ENCODE measurements at places on chromosomes 2 and 18.
A peak's percentile ranks its signal among the peaks of the same experiment; 100 is the strongest.

DNA sequence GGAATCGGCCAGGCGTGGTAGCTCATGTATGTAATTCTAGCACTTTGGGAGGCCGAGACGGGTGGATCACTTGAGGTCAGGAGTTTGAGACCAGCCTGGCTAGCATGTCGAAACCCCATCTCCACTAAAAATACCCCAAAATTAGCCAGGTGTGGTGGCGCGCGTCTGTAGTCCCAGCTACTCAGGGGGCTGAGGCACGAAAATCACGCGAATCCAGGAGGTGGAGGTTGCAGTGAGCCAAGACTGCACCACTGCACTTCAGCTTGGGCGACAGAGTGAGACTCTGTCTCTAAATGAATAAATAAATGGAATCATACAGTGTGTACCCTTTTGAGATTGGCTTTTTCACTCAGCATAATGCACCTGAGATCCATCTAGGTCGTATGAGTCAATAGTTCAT is 19.4 kb upstream of the TTC39C start:
- DNase-seq: no peak

- no peak for DNase-seq
These were observed 31.8 kb downstream of the TBC1D8 start for GRCh38 chr2:101119431-101119830.

DNA sequence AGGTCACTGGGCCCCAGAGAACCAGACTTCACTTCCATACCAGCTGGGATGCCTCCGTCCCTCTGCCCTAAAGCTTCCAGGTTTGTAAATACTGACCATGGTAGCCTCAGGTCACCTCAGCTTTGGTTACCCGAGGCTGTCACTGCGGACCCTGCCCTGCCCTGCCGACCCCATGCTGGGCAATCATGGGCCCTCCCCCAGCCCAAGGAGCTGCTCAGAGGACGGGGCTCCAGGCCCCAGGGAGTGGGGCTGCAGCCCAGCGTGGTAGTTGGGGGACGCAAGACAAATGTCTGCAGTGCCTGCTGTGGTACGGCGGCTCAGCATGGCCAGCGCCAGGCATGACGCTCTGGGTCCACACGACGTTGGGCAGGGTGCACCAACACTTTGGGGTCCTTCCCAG is 25.3 kb downstream of the RAMP1 start:
- no peak for DNase-seq

DNA sequence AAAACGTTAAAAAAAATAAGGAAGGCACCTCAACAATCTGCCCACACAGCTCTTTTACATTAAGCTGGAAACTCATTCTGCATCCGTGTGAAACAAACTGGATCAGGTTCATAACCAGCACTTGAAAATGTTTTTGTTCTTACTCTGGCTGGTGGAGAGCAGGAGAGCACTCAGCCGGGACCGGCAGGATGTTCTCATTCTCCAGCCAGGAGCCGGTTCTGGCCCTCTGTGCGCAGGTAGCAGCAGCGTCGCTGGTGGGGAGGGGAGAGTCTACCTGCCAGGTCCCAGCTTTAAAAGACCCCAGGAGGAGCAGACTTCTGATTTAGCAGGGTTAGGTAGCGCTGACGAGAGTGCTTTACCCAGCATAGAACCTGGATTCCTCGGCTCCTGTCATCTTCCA is 834.9 kb upstream of the SALL3 start:
- DNase-seq: no peak

DNA sequence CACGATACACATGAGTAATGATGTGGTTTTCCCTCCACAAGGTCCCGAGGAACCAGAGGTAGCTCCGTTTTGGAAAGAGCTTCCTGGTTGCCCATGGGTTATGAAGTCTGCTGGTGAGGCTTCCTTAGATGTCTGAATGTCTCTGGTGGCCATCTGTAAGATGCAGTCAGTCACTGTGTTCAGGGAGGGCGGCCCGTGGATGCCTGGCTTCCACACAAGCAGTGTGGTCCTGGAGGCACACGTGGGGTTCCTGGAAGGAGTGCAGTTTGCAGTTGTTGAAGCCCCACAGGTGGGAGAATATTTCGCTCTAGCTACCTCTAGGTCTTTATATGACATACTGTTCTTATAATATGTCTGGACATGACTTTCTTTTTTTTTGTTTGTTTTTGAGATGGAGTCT is 209.0 kb downstream of the FAM210A start:
- no peak for DNase-seq

DNA sequence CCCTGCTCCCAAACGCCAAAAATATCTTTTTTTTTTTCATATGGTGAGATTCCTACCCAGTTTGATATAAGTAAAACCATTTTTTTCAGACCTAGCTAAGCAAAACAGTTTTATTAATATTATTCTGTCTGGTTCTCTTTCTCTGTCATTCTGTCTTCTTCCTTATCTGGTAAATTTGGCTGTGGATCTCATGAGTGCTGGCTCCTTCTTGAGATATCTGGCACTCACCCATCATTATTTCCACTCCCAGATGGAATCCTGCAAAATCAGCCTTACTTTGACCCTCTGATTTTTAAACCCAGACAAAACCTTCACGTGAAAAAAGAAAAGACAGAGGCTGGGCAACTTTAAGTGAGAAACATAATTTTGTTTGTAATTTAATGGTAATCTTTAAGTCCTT is 373.6 kb downstream of the NYAP2 start:
- no peak for DNase-seq

DNA sequence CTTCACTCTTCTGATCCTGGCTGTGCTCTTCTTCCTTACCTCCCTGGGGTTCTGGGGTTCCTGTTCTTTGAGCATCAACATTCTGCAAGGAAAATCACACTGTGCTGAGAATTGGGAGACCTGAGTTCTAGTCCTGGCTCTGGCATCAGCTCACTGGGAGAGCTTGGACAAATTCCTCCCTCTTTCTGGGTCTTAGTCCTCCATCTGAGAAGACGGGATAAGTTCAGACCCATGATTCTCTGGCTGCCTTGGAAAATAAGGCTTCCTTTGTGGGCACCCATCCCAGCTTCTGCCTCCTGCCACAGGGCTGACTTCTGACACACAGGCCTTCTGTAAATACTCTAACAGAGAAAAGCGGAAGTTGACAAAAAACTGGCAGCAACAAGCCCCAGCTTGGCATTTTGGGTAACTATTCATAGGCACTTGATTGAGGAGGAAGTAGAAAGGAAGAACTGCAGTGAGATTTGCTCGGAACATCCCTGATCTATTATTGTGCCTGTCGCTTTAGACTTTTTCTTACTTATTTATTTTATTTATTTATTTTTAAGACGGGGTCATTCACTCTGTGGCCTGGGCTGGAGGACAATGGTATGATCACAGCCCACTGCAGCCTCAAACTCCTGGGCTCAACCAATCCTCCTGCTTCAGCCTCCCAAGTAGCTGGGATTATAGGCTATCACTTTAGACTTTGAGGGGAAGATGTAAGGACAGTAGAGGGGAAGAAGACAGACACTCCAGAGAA is 7.9 kb downstream of the PCBP1 start:
- DNase-seq: peak; percentile 38

- no peak for DNase-seq
These were observed 41.5 kb downstream of the CWC22 start for GRCh38 chr2:179965291-179966258.

DNA sequence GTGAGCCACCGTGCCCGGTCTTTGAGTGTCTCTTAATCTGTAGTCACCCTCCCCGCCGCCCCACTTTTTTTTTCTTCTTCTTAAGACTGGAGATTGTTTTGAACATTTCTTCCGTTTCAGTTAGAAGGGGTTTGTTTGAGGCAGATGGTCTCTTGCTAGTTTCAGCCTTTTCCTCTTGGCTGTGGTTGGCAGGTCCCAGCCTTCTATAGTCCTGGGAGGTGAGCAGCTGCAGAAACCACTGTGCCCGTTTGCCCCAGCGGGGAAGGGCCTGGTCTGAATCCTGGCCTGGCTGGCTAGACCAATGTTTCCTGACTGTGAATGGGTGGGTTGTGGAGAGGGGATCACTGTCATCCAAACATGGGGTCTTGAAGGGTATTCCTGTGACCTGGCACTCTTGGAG is 30.1 kb upstream of the MCFD2 start:
- DNase-seq: no peak

DNA sequence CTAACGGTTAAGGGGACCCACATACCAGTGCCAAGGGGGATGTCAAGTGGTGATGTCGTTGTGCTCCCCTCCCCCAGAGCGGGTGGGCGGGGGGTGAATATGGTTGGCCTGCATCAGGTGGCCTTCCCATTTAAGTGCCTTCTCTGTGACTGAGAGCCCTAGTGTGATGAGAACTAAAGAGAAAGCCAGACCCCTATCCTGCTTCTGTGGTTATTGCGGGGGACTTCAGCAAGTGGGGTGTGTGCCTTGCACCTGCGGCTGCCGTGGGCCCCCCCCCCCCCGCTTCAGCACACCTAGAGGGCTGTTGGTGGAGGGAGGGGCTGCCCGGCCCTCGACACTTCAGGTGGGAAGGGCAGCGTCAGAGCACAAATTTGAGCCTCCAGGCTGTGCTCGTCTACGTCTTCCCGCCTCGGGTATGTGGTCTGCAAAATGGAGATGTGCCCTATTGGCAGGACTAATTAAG is 6.1 kb downstream of the CTDSP1 start:
- DNase-seq: no peak

DNA sequence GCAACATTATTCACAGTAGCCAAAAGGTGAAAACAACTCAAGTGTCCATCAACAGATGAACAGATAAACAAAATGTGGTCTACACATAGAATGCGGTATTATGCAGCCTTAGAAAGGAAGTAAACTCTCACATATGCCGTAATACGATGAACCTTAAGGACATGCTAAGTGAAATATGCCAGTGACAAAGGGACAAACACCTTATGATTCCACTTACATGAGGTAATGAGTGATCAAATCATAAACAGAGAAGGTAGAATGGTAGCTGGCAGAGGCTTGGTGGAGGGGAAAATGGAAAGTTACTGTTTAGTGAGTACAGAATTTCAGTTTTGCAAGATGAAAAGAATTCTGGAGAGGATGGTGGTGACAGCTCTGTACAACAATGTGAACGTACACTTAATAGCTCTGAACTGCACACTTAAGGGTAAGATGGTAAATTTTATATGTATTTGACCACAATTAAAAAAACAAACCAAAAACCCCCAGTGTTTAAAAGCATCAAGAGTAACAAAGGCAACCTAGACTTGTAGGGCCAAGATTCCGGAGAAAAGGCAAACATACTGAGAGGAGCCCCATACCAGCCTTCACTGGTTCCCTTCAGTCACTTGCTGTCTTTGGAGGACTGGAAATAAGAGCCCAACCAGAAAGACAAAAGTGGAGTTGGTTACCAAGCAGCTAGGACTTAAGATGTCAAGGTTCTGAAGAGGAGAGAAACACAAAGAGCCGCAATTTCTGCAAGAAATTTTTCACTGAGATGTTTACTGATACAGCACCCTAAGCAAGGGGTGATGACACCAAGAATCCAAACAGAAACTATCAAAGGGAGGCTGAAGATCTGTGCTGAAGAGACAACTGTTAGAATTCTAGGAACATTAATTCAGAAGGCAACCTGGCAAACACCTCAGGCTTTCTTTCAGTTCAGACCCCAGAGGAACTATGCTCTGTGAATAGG is 61.3 kb downstream of the CUL3 start:
- DNase-seq: no peak

- no peak for DNase-seq
These were observed 90.5 kb downstream of the ASAP2 start for GRCh38 chr2:9297156-9297555.

DNA sequence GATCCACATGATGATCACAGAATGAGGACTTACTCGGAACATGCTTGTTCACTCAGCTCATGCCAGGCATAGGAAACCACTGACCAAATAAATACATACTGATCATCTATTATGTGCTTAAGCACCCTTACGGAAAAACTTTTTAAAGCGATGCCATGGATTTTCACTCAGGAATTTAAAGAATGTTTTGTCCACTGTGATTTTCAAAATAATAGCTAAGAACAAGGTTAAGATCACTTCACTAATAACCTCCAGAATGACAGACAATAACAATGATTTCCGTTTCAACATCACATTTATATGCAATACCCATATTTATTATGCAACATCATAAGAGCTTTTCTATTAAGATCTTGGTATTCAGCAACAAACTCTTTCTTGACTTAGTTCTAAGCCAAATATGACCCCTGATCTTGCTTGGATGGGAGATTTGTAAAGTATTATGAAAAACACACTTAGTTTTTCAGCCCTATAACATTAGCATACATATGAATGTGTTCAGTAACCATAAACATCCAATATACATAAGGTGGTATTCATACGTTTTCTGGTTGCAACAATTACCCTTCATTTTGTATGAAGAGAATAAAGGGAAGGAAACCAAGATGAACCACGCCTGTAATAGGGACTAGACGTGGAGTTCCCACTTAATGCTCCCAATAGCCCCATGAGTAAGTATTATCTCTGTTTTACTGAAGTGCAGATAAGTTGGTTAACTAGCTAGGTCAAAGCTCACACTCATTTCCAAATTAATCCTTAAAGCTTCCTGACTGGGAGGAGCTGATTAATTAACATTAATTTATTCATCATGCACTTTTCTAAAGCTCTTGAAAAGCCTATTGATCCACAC is 1.9 kb downstream of the CD302 start:
- no peak for DNase-seq

DNA sequence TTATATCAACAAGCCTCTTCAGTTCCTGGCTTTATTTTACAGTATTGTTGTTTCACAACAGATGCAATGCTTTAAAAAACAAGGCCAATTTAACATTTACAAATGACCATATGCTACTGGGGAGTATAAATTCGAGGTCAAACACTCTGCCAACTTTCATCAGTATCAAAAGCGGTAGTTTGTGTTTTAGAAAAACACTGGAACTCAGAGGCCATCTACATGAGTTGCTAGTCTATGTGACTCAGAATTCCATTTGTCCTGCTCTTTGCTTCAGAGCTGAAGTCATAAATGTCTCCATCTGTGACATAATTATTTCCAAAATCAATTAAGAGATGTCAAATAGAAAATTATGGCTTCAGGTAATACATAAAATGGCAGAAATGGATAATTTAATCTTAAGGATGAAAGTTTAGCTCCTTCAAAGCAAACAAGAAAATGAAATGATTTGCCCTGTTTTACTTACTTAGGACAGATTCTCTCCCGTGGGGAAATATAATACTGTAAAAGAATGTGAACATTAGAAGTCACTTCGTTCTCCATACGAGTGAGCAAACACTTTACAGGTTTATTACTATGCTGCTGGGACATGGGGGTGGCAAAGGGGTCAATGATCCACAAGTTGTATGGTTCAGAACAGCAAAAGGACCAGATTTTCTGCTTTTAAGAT is 3.7 kb downstream of the MEX3C start:
- DNase-seq: no peak

DNA sequence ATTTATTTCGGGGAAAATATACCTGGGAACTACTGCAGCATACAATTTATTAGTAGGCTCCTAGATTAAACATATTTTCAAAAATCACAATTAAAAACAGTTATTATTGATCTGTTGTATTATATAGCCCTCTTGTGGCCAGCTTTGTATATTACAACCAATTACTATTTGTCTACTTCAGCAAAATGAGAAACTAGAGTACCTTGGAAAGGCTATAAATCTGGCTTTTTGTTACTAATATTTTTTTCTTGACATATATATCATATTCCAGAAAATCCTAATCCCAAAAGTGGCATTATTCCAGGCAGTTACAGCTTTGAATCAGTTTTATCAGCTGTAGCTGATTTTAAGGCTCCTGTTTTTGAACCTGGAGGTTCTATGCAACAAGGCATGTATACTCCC is 101.2 kb downstream of the UBR3 start:
- DNase-seq: no peak
